Activated CD4-positive, alpha-beta T cell treated with anti-CD3 and anti-CD28 coated beads, Interleukin-2, amount 50 U/mL, for 16 hours (primary cell): ENCODE measurements at places on chromosomes 16 and 17.
A peak's percentile ranks its signal among the peaks of the same experiment; 100 is the strongest.

GRCh38 chr16:48574140-48574539 lies 35.8 kb downstream of the N4BP1 start:
- no peak for DNase-seq

GRCh38 chr17:45294506-45294905 lies 22.3 kb downstream of the MAP3K14 start:
- DNase-seq = no peak

DNA sequence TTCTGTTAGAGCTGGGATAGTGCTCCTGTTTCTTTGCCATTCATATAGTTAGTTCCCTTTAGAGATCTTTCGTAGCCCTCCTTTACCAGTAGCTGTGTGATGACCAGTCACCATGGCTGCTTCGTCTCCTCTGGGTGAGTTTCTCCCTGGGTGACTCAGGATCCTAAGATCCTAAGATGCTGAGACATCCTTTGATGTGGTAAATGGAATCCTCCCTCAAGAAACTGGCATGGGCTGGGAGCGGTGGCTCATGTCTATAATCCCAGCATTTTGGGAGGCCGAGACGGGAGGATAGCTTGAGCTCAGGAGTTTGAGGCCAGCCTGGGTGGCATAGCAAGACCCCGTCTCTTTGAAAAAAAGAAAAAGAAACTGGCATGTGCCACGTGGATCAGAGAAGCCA lies 5.9 kb downstream of the PHAF1 start:
- DNase-seq = no peak

DNA sequence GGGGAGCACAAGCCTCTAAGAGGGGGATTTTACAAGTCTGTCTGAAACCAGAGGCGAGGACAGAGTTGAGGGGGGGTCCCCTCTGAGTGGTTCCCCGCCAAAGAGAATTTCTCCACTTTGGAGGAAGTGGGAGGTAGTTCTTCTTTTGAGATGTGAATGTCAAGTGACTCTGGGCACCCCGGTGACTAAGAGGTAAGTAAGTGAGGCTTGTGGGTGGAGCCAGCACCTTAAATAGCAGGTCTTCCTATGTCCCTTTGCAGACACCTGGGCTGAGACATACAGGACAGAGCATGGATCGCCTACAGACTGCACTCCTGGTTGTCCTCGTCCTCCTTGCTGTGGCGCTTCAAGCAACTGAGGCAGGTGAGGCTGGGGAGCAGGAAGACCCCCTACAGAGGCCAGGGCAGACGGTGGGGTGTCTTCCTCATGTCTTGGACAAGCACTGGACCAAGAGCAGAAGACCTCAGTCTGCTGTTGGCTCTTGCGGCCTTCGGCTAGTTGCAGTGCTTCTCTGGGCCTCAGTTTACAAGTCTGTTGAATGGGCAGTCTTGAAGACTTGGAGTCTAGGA lies at the start of gene CCL22:
CCL22 (plus strand) TSS at position 257 of the 569 bp plus-strand sequence; CDS start at position 291, 34 bp downstream.
- DNase-seq = no peak

DNA sequence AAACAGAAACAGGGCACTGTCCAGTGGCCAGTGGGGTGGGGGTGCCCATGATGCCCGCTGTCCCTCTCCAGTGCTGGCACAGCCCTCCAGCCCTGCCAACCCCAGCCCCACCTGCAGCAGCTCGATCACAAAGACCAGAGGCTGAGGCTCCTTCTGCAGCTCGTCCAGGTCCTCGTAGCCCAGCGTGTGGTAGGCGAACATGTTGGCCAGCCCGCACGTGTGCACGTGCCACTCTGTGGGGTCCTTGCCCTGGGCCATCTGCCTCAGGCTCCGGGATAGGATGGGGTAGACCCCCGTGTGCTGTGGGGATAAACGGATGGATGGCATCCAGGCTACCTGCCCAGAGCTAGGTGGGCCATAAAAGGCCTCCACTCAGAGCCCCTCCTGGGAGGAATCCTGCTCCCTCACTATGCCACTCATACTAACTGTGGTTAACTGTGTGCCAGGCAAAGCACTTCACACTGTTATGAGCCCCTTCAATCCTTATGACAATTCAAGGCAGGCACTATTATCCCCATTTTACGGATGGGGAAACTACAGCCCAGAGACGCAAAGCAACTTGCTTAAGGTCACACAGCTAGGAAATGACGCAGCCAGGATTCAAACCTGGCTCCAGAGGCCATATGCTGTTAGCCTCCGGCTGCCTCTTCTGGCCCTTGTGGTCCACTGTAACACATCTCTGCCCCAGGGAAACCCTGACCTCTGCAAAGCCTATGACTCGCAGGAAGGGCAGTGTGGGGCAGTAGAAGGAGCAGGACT lies 6.5 kb downstream of the AIPL1 start:
- DNase-seq = no peak

GRCh38 chr16:81520560-81521135 lies 76.0 kb downstream of the CMIP start:
- DNase-seq = no peak

DNA sequence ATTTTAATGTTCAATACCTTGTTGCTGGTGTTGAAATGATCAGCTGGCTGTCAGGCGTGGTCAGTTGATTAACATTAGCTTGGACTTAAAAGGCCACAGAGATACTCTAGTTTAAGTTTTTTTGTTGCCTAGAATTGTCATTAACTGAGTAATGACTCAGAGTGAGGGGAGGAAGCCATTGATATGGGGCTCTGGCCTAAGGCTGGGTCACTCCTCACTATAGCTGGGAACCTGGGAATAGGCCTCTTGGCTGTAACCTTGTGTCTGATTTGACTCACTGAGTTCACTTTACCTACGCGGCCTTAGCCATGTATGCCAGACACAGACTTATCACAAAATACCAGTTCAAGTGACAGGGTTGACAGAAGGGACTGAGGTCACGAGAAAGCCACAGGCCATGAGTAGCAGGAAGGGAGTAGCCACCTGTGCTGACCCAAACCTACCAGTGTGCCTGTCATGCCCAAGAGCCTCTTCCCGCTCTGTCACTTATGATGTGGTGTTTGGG lies 37.9 kb upstream of the ADCY7 start:
- no peak for DNase-seq

GRCh38 chr17:15448580-15448956 lies 18.9 kb downstream of the CDRT4 start:
- DNase-seq = no peak

GRCh38 chr17:75617218-75617617 lies 16.0 kb upstream of the SMIM5 start:
- DNase-seq = no peak

DNA sequence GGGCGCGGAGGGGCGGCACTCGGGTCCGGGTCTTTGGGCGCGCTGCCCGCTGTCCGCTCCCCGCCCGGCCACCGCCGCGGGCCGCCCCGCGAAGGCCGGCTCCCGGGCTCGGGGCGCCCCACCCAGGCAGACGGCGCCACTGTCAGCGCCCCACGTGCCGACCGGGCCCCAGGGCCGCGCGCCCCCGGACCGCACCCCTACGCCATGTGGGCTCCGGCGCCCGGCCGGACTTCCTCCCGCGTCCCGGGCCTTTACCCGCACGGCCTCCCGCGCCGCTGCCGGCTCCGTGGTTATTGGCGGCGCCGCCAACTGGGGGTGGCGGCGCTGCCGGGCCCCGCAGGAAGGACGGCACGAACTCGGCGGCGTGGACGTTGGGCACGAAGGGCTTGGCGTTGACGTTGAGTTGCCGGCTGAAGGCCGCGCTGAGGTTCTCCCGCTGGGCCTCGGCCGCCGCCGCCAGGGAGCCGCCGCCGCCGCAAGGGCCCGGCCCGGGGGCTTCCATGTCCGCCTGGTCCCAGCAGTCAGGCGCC lies 577 bp downstream of the GSPT1 start:
- DNase-seq = peak; percentile 23

- no peak for DNase-seq
Measured at GRCh38 chr17:61144617-61145564, 254.8 kb upstream of the TBX2 start.
